ENCODE measurements at places on chromosomes 16 and 17. TPM values are rescaled to one million over a fixed set of nuclear protein-coding genes. Genes with fewer than 3 reads are reported as not detected.

The ABHD15 gene
- total RNA-seq, result 12.2 TPM

The CD7 gene
- 1.4 TPM for total RNA-seq

The IL34 gene
- total RNA-seq, result not detected

The DNASE1 gene
- total RNA-seq, result 35.7 TPM

The PPP1R9B gene
- total RNA-seq, result 51.5 TPM

The TPSG1 gene
- 0.43 TPM for total RNA-seq

The LRRC75A gene
- total RNA-seq, result 2.9 TPM

The ZNF287 gene
- total RNA-seq, result 7.6 TPM

The COX10 gene
- 24.5 TPM for total RNA-seq

The CTF1 gene
- total RNA-seq, result 2.5 TPM

DNA sequence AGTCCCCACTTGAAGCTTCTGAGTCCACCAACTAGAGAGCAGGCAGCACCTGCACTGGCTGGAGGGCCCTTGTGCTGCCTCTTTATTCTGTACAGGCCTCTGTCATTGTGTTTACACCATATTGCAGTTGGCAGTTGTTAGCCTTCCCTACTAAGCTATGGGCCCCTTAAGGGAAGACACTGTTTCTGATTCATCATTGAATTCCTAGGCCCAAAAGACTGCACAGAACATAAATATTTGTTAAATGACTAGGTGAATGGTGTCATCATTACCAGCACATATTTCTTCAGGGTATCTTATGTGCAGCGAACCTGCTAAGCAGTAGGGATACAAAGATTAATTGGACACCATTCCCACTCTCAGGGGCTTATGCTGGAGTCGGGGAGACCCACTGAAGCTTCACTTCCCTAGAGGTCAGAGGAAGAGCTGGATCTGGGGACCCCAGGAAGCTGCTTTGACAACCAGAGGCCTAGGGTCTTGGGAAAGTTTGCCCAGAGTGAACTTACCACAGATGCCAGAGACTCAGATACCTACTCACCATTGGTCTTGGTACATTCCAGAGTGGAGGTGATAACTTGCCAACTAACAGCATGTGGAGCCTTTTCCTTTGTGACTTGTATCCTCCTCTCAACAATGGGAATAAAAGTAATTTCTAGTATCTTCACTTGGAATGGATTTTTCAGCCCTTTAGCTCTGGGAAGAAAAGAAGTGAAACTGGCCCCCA is 28.7 kb upstream of the DDX52 start:
- no peaks in the 10 kb centered on the region for H3K36me3 ChIP-seq
- peaks cover 24% of the 10 kb centered on the region for H3K4me1 ChIP-seq

GRCh38 chr17:17217995-17218394 is 11.9 kb upstream of the PLD6 start:
- H3K4me3 ChIP-seq, result no peak overlapping the region
- H3K36me3 ChIP-seq, result peaks cover 14% of the 10 kb centered on the region
- DNase-seq, result no peak
- H3K27me3 ChIP-seq, result no peaks in the 10 kb centered on the region
- no peak overlapping the region for H3K27ac ChIP-seq
- H3K4me1 ChIP-seq, result no peaks in the 10 kb centered on the region

- H3K27me3 ChIP-seq, result peaks cover 57% of the 10 kb centered on the region
- H3K4me3 ChIP-seq, result no peak overlapping the region
- peaks cover 28% of the 10 kb centered on the region for H3K4me1 ChIP-seq
- H3K36me3 ChIP-seq, result no peaks in the 10 kb centered on the region
Measured at GRCh38 chr16:54633943-54634362, 296.7 kb upstream of the IRX5 start.

DNA sequence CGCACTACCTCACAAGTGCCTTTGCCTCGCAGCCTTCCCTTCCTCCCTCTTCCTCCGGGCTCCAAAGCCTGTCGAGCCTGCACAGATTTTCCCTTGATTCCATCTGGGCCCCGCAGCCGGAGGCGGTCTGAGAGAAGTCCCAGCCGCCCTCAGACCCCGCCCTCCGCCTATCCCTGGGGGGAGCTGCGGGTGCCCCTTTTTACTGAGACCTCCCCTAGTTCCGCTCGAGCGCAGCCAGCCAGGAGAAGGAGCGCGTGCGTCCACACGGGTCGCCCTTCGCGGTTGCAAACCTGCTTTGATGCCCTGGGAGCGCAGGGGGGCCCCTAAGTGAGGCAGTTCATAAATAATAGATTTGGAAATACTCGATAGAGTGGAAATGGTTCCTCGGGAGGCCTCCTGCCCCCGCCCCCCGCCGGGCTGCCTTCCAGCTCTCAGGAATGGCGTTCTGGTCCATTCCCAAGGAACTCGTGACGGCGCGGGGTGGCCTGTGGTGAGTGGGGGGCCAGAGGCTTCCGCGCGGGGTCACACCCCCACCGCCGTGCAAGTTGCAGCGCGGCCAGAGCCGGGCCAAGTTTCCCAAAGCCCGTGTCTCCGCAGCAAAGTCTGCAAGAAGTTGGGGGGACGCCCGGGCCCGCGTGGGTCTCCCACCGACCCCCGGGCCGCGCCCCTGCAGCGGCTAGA is 610 bp downstream of the C16orf74 start:
- H3K4me3 ChIP-seq, result peak overlapping the region; percentile 90
- peaks cover 42% of the 10 kb centered on the region for H3K27me3 ChIP-seq
- peaks cover 12% of the 10 kb centered on the region for H3K4me1 ChIP-seq
- H3K27ac ChIP-seq, result peak overlapping the region; percentile 43
- no peak for DNase-seq

- DNase-seq, result no peak
- H3K27ac ChIP-seq, result no peak overlapping the region
- H3K36me3 ChIP-seq, result no peaks in the 10 kb centered on the region
- H3K4me3 ChIP-seq, result peak overlapping the region; percentile 55
Measured at GRCh38 chr17:13024016-13024415, 6.2 kb upstream of the ELAC2 start.
